H1 (cell line): ENCODE measurements at places on chromosomes 13 and 19. TPM values are rescaled to one million over a fixed set of nuclear protein-coding genes. Genes with fewer than 3 reads are reported as not detected.

Gene CALR3
- polyA plus RNA-seq: 0.11 TPM in 1 of 2 replicates, not detected in the other

Gene TEX30
- polyA plus RNA-seq: 2.9 and 6.5 TPM in 2 replicates

Gene CERS1
- polyA plus RNA-seq: 51.0 and 61.6 TPM in 2 replicates

Gene TMEM143
- 19.1 and 26.7 TPM in 2 replicates for polyA plus RNA-seq
